Right hindlimb (tissue), 1 donor: ENCODE measurements at places on chromosomes 12 and 14.

- DNase-seq, result no peak
These were observed 268.7 kb downstream of the ZFP36L1 start for GRCh38 chr14:68523989-68524725.

- DNase-seq, result no peak
These were observed 99.5 kb downstream of the SETD3 start for GRCh38 chr14:99380991-99381687.

GRCh38 chr14:75667099-75667765 lies 6.2 kb downstream of the TTLL5 start:
- no peak for DNase-seq

DNA sequence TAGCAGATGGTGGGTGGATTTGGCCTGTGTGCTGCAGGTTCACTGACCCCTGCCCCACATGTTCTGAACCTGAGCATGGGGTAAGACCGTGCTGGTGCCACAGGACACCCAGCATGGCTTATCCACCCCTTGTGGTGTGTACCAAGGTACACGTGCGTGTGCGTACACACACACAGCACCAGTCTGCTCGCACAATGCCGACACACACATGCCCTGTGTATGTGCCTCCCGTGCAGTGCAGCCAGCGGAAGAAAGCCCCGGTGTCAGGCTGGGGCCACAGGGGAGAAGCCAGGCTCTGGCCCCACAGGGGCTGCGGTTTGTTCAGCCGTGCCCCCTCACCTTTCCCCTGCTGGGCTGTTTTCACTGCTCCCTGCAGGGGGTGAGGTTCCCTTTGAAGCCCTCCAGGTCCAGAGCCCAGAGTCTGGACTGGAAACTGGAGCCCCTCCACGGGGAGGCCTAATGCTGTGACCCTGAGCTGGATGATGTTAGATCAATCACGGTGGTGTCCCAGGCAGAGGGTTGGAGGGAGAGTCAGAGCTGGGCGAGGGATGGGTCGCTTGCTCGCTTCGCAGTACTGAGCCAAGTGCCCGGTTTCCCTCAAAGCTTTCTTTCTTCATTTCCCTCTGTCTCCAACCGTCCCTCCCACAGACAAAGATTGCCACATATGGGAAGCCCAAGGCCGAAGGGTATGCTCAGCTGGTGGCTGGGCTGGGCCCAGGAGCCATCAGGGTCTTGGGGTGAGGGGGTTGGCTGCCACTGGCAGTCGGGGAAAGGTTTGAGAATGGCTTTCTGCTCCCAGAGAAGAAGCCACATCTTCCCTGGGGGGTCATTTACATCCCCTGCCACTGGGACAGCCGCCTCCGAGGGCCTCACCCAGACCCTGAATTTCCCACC lies 6.2 kb downstream of the DTX1 start:
- no peak for DNase-seq

- DNase-seq, result no peak
These were observed 204.6 kb downstream of the TSPAN9 start for GRCh38 chr12:3281588-3282383.

DNA sequence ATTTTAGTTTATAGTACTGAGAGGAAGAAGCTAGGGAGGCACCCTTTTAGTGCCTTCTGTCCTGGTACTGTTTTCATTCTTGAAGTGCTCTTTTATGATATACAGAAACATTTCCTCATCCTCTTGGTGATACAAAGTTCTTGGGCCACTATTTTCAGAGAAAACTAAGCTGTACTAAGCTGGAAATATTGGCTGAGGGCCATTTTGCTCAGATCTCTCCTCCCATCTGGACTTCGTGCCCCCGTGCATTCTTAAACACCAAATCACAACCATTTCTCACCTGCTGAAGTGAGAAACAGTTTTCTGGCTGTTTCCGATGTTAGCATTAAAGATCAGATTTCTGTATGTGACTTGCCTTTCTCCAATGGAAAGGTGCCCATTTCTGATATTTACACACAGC lies 158.9 kb downstream of the FBXL14 start:
- no peak for DNase-seq

DNA sequence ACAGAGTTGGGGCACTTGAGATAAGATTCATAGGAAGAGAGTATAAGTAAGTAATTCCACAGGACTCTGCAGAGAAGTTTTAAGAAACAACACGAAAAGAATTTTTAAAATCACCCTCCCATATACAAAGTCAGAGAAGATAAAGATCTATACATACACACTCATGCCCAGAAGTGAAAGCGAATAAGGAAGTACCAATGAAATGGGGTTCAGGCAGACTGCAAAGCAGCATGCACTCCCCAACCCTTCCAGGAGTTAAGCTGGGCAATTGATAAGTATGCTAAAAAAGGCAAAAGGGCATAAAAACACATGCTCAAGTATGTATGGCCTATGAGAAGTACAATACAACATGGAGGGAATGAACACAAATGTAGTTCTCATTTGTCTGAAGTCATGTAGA lies 246.2 kb upstream of the GRIP1 start:
- DNase-seq, result no peak
